Activated CD4-positive, alpha-beta T cell treated with anti-CD3 and anti-CD28 coated beads, Interleukin-2, amount 50 U/mL, for 4 hours (primary cell): ENCODE measurements at places on chromosomes 16 and 17.

DNA sequence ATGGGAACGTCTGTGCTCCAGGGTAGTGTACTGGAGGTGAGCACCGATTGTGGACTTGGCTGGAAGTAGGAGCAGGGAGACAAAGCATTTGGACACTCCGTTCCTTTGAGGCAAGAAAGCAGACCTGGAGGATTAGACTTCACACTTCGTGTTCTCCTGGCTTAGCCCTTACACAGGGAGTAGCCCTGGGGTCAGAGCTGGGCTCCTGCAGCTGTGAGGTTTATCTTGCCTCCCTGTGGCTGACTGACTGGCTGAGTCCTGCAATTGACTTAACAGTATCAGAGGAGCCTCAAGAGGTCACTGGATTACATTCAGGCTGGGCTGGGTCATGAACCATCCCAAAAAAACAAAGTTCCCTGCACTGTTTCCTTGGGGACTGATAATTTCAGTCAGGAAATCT lies 37.1 kb downstream of the MPRIP start:
- no peak for DNase-seq

- DNase-seq: no peak
Measured at GRCh38 chr17:69558796-69559195, 144.3 kb downstream of the MAP2K6 start.

DNA sequence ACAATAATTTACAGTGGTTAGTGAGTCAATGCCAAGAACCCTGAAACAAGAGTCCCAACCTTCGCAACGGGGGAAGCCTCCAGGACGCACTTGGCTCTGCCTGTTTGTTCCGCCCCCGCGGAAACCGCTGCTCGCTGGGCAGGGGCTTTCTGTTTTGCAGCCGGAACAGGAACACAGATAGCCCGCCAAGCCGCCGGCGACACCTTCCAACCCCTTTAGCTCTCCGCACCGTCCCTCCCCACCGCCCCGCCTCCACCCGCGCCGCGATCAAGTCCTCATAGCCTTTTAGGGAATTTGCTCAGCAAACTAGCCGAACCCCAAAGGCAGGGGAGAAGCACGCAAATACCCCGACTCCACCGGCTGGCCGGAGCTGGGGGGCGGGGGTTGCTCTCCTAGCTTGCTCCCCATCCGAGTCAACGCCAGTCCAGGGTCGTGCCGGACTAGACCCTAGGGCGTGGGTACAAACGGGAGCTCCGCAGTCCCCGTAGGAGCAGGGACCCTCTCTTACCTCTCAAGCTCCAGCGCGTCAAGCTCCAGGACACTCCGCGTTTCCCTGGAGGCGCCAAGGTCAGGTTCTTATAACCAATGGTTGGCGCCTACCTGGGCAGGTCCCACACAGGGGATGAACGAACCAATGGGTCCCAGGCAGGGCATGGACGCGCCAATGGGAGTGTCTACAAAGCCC lies at the start of gene SLFN13:
SLFN13 (minus strand) TSS at position 553 of the 685 bp plus-strand sequence. CDS start 3,086 bp downstream, outside the sequence.
- peak; percentile 77 for DNase-seq

DNA sequence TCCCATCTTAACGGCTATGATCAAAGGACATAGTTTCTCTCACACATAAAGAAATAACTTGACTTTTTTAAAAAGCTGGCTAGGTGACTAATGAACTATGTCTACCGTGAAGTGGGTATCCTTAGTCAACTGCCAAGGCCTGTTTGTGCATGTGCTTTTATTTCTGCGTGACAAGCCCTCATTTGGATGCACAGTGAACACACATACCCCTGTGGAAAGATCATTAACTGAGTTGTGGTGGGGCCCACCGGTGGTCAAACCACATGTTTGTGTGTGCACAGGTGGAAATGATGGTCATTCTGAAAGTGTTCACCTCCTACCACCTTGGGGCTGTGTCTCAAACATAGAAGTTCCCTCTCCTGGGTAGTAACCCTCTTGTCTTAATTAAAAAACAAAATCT lies 256.1 kb upstream of the SALL1 start:
- DNase-seq: no peak

DNA sequence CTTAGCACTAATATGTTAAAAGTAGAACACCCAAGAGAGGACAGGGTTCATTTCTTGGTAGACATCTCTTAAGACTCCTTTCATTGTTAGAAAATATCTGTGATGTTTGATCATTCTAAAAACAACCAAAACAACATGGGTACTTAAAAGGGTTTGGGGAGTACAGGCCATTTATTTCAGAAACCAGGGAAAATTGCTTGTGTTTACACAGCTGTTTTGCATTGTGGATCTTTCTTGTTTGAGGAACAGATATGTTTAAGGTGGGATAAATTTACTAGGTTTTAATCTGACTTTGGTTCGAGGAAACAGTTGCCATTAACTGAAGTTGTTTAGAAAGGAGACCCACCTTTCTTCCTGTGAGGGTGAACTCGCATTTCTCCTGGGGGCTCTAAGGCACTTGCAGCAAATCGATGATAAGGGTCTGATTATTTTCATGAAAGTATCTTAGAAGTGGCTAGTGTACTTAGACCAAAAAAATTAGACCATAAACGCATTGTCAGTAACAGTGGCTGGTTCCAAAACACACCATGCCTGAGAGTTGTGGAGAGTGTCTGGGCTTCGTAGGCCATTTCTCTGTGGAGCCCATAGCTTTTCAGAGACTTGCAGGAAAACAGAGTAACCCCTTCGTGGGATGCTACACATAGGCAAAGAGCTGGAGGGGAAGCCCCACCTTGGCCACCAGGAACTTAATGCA lies 17.6 kb downstream of the CLUAP1 start:
- DNase-seq: no peak

GRCh38 chr17:8753976-8754440 lies 4.3 kb downstream of the SPDYE4 start:
- no peak for DNase-seq

DNA sequence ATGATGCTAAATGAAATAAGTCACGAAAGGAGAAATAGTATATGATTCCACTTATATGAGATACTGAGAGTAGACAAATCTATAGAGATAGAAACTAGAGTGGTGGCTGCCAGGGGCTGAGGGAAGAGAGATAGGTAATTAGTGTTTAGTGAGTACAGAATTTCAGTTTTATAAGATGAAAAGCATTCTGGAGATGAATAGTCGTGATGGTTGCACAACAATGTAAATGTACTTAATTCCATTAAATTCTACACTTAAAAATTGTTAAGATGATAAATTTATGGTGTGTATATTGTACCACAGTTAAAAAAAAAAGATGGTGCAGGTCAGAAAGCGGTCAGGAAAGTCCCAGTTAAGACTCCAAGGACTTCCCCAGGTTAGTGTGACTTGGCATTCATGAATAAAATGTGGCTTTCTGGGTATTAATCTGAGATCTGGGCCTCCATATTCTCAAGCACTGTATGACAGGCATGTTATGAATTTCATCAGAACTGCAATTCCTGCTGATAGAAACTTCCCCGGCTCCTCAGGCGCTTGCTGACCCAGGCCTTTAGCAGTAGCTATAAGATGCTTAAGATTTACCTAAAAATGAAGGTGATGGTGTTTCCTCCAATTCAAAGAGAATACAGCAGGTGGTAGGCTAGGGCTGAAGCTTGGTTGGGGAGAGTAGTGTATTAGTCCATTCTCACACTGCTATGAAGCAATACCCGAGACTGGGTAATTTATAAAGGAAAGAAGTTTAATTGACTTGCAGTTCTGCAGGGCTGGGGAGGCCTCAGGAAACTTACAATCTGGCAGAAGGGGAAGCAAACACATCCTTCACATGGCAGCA lies 115.3 kb upstream of the SOX9 start:
- no peak for DNase-seq

GRCh38 chr17:51035431-51035830 lies 85.2 kb downstream of the SPAG9 start:
- no peak for DNase-seq
